ENCODE measurements at places on chromosomes 4 and X.

DNA sequence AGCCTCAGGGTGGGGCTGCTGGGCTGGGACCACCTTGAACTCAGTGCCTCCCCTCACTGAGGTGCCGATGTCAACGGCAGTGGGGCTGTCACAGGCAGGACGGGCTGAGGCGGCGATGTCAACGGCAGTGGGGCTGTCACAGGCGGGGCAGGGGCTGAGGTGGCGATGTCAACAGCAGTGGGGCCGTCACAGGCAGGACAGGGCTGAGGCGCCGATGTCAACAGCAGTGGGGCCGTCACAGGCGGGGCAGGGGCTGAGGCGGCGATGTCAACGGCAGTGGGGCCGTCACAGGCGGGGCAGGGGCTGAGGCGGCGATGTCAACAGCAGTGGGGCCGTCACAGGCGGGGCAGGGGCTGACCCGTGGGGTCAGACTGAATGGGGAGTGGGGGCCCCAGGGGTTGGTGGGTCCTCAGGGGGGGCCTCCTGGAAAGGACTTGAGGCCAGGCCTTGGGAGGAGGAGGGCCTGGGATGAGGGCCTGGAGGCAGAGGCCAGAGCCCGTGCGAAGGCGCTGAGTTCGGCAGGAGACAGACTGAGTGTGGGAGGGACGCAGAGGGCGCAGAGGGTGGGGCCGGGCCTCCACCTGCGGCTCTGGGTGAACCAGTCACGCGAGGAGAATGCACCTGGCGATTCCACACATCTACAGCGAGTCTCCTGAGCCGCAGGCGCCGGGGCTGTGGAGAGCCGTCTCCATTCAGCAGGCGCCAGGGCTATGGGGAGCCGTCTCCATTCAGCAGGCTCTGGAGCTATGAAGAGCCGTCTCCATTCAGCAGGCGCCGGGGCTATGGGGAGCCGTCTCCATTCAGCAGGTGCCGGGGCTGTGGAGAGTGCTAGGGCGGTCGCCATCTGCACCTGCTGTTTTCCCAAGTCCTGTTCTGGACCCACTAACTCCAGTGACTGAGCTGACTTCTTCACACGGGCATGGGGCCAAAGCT is 22.9 kb downstream of the ATP5ME start:
- DNase-seq, result no peak

DNA sequence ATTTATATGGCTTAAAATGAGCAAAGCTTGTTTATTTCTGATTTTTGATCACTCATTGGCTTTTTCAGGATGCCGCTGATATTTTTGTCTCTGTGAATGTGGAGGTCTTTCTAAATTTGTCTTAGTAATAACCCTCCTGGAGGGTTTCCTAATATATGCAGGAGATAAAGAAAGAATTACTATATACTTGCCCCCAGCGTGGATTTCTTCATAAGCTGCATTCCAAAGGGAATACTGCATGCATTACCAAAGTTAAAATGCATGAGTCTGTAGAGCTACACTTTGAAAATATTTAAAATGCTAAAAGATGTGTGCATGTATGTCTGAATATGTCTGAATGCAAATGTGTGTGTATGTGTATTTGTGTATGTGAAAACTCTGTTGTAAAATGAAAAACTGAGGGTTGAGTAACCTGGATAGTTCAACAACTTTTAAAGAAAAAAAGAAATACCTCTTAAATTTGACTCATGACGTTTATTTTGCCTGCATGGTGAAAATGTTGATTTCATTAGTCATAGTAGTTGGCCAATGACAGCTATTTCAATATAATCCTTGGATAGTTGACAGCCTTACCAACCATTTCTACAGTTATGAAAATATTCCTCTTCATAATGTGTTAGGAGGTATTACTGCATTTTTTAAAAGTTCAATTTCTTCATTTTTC is 113.2 kb upstream of the ZNF827 start:
- peak; percentile 75 for DNase-seq

DNA sequence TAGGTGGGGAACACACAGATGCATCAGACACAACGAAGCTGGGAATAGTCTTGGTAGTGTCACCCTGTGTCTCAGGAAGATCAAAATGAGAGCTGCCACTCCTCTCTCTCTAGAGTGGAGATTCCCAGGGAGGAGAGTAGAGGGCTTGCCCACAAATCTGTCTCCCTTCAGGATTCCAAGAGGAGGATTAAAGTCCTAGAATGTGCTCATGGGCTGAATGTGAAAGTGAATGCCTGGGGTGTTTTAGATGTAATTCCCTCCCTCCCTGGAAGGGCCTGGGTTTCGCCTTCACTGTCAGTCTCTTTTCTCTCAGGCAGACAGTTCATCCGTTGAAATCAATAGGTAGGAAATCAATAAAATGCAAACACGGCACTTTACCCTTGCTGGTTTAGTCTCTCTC is 282.6 kb upstream of the PPARGC1A start:
- no peak for DNase-seq

DNA sequence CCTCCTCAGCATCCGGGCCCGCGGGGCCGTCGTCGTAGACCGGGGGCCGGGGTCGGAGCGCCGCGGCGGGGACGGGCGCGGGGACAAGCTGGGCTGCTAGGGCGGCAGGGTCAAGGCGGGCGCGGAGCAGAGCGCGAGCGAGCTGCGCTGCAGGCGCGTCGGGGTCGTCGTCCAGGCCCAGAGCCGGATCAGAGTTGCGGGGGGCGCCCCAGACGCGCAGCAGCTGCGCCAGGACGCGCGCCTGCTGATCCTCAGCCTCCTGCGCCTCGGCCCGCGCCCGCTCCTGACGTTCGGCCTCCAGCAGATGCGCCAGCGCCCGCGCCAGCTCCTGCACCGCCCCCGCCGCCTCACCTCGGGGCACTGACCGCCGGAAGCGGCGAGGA is 3.5 kb downstream of the PCSK1N start:
- DNase-seq, result no peak

- DNase-seq, result peak; percentile 1
These were observed 10.2 kb downstream of the BEND2 start for GRCh38 chrX:18210470-18210869.

- DNase-seq, result peak; percentile 16
These were observed at the start of gene GPRIN3 for GRCh38 chr4:89307446-89308160. Gene GPRIN3 (minus strand): TSS chr4:89307800. CDS start chr4:89250110, 57,690 bp downstream.

- DNase-seq, result no peak
These were observed 27.5 kb upstream of the SMS start for GRCh38 chrX:21912989-21913388.

DNA sequence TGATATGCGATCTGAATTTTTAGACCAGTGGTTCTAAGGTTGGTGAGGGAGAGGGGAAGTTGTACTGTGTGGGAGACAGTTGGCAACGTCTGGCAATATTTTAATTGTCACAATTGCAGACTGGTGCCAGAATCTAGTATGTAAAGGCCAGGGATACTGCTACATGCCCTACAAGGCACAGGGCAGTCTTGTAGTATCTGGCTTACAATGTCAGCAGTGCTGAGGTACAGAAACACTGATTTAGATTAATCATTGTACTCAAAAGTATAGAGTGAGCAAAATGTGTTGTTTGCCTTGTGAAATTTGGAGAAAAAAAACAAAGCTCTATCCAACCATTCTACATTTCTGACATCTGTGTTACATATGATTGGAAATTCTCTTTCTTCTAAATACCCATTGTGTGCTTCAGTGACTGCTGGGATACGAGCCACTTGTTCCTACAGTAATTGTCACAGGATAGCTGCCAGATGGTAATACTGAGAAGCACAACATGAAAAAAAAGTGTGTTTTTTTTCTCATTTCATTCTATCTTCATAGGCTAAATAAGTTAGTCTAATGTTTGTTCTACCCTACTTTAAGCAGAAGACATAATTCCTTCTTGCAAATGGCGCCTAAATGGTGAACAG is 526.7 kb upstream of the AGA start:
- DNase-seq, result no peak

- no peak for DNase-seq
These were observed 72.3 kb upstream of the EFHC2 start for GRCh38 chrX:44415639-44416386.

GRCh38 chr4:183287309-183287659 is 32.8 kb downstream of the CLDN22 start:
- no peak for DNase-seq

- peak; percentile 0 for DNase-seq
These were observed at the start of gene ZIC3 for GRCh38 chrX:137565921-137566745. Gene ZIC3 (plus strand): TSS chrX:137566127. CDS start chrX:137566692, 565 bp downstream.

DNA sequence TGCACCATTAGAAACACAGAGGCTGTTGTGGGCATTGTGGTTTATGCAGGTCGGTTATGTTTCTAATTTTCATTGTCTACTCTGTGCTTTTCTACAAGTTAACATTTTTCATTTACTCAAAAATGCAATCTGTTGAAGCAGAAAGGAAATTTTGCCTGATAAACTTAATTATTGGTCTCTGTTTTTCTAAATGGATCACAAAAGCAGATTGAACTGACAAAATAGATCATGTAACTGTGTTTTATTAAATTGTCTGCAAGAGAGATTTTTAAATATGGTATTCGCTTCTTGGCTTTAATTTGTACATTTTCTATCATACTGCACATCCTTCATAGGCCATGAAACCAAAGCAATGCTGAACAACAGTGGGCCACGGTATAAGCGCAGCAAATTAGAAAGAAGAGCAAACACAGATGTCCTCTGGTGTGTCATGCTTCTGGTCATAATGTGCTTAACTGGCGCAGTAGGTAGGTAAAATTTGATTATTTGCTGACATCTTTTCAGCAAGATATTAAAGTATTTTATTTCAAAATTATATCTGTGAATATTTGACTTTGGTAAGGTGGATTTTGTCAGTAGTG is 50.6 kb downstream of the ATP10D start:
- no peak for DNase-seq

DNA sequence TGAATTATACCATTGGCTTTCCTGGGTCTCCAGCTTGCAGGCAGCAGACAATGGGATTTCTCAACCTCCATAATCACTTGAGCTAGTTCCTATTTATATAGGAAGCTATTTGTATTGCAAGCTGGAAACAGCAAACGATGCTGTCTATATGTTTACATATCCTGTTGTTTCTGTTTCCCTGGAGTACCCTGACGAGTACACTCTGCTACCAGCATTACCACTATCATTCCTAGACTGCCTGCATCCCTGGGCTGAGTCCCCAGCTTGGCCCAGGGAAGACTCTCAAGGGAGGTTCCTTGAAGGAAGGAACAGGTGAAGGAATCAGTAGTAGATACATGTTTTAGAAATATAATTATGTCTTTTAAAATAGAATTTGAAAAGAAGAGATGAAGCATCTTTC is 81.4 kb downstream of the EVC2 start:
- DNase-seq, result no peak

- no peak for DNase-seq
These were observed 7.4 kb upstream of the MGST2 start for GRCh38 chr4:139658185-139658584.

DNA sequence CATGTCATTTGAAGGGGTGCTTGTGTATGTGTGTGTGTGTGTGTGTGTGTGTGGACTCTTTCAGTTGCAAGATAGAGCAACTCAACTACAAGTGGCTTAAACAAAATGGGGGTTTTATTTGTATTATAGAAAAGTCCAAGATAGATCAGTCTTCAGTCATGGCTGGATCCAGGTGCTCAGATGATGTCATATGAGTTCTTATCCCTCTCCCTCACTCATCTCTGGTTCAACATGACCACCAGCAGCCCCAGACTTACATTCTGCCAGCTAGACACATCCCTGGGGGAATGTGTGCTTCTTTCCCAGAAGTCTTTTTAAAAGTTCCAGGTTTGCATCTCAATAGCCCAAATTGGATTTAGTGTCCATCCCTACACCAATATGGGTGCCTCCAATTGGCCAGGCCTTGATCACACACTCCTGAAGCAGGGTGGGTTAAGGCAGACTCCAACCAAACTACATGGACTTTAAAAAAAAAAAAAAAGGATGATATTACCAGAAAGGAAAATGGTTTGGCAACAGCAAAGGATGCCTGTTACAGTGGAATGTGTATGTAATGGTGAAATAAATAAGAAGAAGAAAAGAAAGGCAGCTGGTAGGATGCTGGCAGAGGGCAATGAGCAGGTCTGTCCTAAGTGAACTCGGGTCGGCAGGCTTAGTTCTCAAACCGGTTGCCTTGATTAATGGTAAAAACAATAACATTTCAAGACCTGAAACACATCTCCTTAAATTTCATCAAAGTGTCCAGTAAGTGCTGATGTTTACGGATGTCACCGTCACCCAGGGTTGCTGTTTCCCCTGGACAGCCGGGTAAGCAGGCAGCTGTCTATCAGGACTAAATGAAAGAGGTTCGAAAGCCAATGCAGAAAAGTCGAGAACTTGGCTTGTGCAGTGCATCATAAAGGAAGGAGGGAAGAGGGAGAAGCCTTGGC is 107.7 kb downstream of the SMIM20 start:
- DNase-seq, result peak; percentile 76

DNA sequence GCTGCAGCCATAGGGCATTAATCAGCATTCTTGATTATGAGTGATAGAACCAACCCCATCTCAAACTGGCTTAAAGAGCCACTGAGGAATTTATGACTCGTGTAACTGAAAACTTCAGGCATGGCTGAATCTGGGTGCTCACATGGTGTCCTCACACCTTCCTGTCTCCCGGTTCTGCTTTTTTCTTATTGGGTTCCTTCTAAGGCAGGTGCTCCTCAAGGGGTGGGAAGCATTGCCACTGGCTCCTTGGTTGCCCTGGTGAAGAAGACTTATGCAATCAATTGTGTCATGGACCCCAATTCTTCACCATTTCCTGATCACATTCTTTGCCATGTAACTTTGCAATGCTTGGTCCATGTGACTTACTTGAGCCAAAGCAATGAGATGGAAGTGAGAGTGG is 4.3 kb upstream of the ZCCHC4 start:
- DNase-seq, result peak; percentile 15

- DNase-seq, result peak; percentile 15
These were observed 23.5 kb downstream of the TMEM31 start for GRCh38 chrX:103734125-103734760.

GRCh38 chr4:145679520-145679919 is 426 bp upstream of the C4orf51 start:
- peak; percentile 75 for DNase-seq

GRCh38 chr4:89834486-89835209 is 2.3 kb downstream of the SNCA start:
- DNase-seq, result no peak

GRCh38 chrX:43618366-43619205 is 37.5 kb upstream of the MAOA start:
- no peak for DNase-seq

DNA sequence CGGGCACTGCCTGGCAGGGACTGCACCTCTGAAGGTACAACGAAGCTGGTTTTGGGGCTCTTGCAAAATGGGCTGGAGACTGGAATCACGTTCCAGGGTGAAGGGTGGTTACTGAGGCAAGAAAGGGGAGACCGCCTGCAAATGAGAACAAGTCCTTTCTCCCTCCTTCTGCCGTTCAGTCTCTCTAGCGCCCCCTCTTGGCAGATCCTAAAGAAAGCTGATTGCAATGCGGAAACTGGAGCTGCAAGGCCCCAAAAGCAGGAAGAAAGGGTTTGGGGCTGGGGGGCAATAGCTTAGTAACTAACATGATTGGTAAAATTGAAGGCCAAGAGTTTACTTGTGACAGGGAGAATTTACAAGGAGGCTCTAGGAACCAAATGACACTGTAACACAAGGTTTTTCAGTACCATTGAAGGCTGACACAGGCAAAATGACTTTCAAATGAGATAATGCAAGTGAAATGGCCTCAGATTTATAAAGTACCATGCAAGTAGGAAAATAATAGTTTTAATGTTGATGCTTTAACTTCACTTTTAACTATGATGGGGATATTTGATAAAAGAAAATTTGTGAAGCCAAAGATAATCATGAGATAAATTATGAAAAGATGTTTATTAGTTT is 222.7 kb upstream of the HAND2 start:
- peak; percentile 11 for DNase-seq

All from AG10803 (cell line).